ENCODE measurements at places on chromosomes 3 and 15. TPM values are rescaled to one million over a fixed set of nuclear protein-coding genes. Genes with fewer than 3 reads are reported as not detected.

EXD1 gene
- not detected for total RNA-seq

C15orf61 gene
- total RNA-seq = 4.2 TPM

CHRNA7 gene
- total RNA-seq = not detected

AP3B2 gene
- not detected for total RNA-seq

ZPLD1 gene
- not detected for total RNA-seq

ELL3 gene
- total RNA-seq = 2.9 TPM

DNA sequence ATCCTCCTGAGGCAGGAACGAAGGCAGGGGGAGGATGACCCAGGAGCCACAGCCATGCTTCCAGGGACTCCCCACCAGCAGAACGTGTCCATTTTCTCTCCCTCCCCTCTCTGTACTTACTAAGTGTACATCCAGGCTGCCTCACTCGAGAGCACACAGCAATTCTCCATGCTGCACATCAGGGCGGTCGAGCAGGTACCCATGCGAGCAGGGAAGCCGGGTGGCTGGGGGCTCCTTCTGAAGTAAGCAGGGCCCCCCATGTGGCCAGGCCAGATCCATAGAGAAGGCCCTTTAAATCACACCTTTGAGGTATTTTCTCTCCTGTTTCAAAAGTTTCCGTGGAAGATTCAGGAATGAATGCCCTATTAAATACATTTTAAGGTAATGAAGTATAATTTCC lies 41.2 kb upstream of the SLC6A11 start:
- DNase-seq = no peak
- H3K36me3 ChIP-seq = no peaks in the 10 kb centered on the region
- no peaks in the 10 kb centered on the region for H3K4me1 ChIP-seq

GRCh38 chr3:66153481-66154443 lies 67.0 kb upstream of the SLC25A26 start:
- DNase-seq = no peak
- no peak overlapping the region for H3K27ac ChIP-seq
- peaks cover 5% of the 10 kb centered on the region for H3K27me3 ChIP-seq
- no peaks in the 10 kb centered on the region for H3K4me1 ChIP-seq
- no peak overlapping the region for H3K4me3 ChIP-seq

GRCh38 chr3:69770976-69771634 lies 31.8 kb downstream of the MITF start:
- H3K36me3 ChIP-seq = no peaks in the 10 kb centered on the region
- H3K27me3 ChIP-seq = no peaks in the 10 kb centered on the region
- DNase-seq = no peak
- no peak overlapping the region for H3K27ac ChIP-seq

DNA sequence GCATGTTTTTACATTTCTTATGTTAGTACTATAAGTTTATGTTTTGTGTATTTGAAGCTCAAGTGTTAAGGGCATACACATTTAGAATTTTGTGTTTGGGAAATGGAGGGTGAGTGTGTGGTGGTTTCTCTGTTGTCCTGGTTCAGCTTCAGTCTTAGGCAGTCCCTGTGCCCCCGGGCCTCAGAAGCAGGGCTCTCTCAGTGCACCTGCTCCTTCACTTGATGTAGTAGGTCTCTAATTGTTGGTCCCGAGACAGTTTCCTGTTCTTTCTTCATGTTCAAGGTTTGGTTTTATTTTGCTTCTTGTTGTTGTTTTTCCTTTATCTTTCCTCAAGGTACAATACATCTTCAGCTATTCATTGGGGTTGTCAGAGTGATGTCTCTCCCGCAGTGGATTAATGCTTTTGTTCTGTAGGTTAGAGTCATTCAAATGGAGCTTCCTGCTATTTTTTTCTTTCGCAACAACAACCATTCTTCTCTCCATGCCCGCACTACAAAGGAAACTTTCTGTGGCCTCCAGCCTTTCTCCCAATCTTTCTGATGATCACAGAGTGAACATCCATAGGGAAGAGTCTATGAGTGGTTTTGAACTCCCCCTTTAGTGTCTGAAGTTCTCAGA lies 177.8 kb upstream of the GOLGA6L4 start:
- no peaks in the 10 kb centered on the region for H3K4me1 ChIP-seq
- H3K27ac ChIP-seq = no peak overlapping the region
- H3K4me3 ChIP-seq = no peak overlapping the region
- peaks cover 10% of the 10 kb centered on the region for H3K27me3 ChIP-seq
- H3K36me3 ChIP-seq = no peaks in the 10 kb centered on the region

GRCh38 chr3:58484045-58484721 lies 7.7 kb upstream of the KCTD6 start:
- H3K27me3 ChIP-seq = peaks cover 44% of the 10 kb centered on the region
- H3K4me1 ChIP-seq = no peaks in the 10 kb centered on the region
- H3K4me3 ChIP-seq = no peak overlapping the region
- H3K27ac ChIP-seq = no peak overlapping the region
- H3K36me3 ChIP-seq = no peaks in the 10 kb centered on the region

GRCh38 chr3:126718561-126719445 lies 14.8 kb downstream of the CHCHD6 start:
- no peak overlapping the region for H3K27ac ChIP-seq
- no peak for DNase-seq

- H3K36me3 ChIP-seq = no peaks in the 10 kb centered on the region
- H3K4me3 ChIP-seq = no peak overlapping the region
- no peaks in the 10 kb centered on the region for H3K27me3 ChIP-seq
- no peaks in the 10 kb centered on the region for H3K4me1 ChIP-seq
- DNase-seq = no peak
- H3K27ac ChIP-seq = no peak overlapping the region
Observed at GRCh38 chr3:177672252-177672911, 475.1 kb upstream of the TBL1XR1 start.

DNA sequence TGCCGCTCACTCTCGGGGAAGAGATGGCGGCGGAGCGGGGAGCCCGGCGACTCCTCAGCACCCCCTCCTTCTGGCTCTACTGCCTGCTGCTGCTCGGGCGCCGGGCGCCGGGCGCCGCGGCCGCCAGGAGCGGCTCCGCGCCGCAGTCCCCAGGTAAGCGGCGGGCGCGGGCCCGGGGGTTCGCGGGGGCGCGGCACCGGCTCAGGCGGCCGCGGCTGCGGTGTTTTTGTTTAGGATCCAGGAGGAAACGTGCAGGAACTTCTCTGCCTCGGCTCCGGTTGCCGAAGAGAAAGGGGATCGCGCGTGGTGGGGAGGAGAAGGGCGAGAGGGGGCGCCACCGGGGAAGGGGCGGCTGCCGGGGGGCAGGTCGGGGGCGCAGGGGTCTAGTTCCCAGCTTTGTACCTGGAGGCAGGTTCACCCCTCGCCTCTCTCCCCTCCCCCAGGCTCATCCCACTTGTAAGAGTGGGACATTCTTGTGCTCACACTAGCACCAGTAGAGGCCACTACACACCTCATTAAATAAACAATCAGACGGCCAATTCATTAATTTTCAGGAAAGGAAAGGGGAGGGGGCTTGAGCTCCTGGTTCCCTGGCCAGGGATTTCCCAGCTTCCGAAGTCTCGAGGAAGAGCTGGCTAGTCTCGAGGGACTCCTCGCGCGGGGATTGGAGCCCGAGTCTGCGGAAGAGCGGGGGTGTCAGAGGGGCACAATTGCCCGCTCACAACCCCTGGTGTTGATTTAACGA lies 562 bp downstream of the NEO1 start:
- no peaks in the 10 kb centered on the region for H3K36me3 ChIP-seq
- peaks cover 33% of the 10 kb centered on the region for H3K27me3 ChIP-seq
- H3K4me1 ChIP-seq = peaks cover 12% of the 10 kb centered on the region
- DNase-seq = peak; percentile 16

GRCh38 chr3:193917158-193917557 lies 218.8 kb upstream of the HES1 start:
- H3K27me3 ChIP-seq = peaks cover 2% of the 10 kb centered on the region
- no peak overlapping the region for H3K27ac ChIP-seq
- no peak overlapping the region for H3K4me3 ChIP-seq
- H3K4me1 ChIP-seq = peaks cover 6% of the 10 kb centered on the region
- no peak for DNase-seq

DNA sequence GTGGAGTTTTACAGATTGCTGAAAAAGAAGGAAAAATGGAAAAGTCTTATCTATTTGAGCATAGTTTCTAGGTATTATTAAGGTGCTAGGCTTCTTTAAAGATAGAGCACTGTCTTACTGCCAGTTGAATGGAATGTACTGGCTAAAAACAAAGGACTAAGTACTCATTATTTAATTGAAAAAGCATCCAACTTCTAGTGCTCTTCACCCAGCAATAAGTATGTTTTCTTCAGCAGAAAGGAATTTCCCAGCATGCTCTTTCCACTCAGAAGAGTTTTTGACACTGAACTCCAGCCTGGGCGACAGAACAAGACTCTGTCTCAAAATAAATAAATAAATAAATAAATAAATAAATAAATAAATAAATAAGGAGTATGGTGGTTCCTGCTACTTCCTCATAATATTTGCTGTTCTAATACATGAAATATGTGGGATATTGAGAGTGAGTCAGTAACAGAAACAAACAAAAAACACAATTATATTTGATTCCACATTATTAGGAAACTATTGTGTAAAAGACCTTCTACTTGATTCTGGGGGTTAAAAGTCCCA lies 70.6 kb downstream of the ATP13A4 start:
- no peak overlapping the region for H3K4me3 ChIP-seq
- H3K4me1 ChIP-seq = no peaks in the 10 kb centered on the region
- no peak overlapping the region for H3K27ac ChIP-seq
- H3K27me3 ChIP-seq = peaks cover 3% of the 10 kb centered on the region
- DNase-seq = no peak
- H3K36me3 ChIP-seq = no peaks in the 10 kb centered on the region

- H3K4me3 ChIP-seq = no peak overlapping the region
- no peaks in the 10 kb centered on the region for H3K27me3 ChIP-seq
- peaks cover 61% of the 10 kb centered on the region for H3K4me1 ChIP-seq
- peaks cover 47% of the 10 kb centered on the region for H3K36me3 ChIP-seq
Observed at GRCh38 chr15:45644437-45644836, 9.6 kb downstream of the SQOR start.

Measured in activated CD4-positive, alpha-beta T cell treated with anti-CD3 and anti-CD28 coated beads, Interleukin-2, amount 10 ng/mL, durations not matched to agents 7 days and 5 days (primary cell).